ENCODE measurements at places on chromosomes 5 and 9.

DNA sequence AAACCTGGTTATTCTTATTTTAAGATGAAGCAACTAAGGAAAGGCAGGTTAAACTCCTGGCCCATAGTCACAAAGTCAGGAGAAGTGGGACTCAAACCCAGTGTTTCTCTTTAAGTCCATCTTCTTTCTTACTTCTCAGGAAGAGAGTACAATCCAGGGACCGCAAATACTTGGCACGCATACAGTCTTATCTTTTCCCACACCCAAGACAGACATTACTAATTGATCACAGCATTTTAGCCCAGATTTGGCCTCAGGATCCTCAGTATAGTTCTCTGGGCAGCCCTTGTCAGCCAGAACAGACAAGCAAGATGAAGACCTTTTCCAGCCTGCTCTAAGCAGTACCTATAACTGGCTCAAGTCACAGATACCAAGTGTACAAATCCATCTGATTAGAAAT, 125.5 kb upstream of the RAI14 start:
- no peak for DNase-seq

- no peak for DNase-seq
These were observed 39.3 kb upstream of the TENT4A start for GRCh38 chr5:6673963-6674362.

- no peak for DNase-seq
These were observed 371.9 kb downstream of the CETN3 start for GRCh38 chr5:90037646-90038045.

GRCh38 chr9:73780916-73781315, 629.3 kb downstream of the ANXA1 start:
- DNase-seq, result no peak

DNA sequence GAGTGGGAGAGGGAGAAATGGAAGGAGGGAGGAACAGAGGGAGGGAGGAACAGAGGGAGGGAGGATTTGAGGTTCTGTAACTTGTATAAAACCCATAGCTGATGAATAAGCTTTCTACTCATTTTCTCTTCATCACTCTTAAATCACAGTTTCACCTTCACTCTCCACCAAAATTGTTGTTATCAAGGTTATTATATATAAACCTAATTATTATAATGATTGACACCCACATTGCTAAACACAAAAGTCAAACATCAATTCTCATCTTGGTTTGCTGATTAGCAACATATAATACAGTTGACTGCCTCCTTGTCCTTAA, 229.0 kb upstream of the PAPPA start:
- no peak for DNase-seq

- DNase-seq, result no peak
These were observed 145.9 kb upstream of the ADCY2 start for GRCh38 chr5:7250004-7250403.

All from hematopoietic multipotent progenitor cell treated with erythropoietin and hydrocortisone succinate and interleukin-3 and kit ligand, for 15 days (in vitro differentiated cells).